Caki2 (cell line): ENCODE measurements at places on chromosomes 1 and 21. TPM values are rescaled to one million over a fixed set of nuclear protein-coding genes. Genes with fewer than 3 reads are reported as not detected.

The L1TD1 gene
- not detected in 2 replicates for total RNA-seq

The BSND gene
- not detected in 2 replicates for total RNA-seq

The PKLR gene
- not detected in 2 replicates for total RNA-seq

- DNase-seq, result no peak
Measured at GRCh38 chr1:230236301-230237008, 169.4 kb downstream of the GALNT2 start.

DNA sequence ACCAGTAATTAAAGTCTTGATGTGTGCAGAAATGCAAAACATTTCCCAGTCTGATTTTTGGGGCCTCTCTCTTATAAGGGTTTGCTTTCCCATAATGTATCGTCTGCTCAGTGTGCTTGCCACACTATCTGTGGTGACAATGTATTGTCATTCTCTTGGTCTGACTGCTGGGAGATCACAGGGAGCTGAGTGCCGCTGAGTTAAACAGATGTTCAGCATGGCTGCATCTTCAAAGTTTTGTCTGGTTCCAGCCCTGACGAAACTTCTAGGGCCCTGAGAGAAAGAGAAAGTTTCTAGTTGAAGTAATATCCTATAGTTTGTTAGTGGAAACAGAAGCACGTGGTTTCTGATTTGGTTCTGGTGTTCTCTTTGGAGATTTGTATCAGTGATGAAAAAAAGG lies 42.6 kb downstream of the DNM3 start:
- DNase-seq, result no peak

DNA sequence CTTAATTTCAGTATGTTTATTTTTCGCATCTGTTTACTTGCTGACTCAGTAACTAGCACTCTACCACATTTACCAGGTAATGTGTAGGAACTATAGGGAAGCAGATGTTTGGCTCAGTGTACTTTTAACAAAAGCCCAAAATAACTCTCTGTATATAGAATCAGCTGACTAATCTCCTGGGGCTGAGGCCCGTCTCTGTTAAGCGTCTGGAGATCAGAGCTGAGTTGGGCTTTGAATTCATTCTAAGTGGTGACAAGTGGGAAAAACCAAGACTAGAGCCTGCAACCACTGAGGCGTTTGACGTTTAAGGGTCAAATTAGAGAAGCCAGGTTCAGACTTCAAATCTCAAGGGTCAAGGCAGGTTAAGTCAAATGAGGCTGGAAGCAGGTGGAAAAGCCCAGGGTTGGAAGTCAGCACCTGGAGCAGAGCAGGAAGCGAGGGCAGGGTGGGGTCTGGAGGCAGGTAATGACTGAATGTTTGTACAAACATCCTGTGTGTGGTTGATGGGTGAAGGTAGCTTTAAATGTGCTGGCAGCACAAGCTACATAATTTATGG lies 56.8 kb upstream of the LYST start:
- no peak for DNase-seq

DNA sequence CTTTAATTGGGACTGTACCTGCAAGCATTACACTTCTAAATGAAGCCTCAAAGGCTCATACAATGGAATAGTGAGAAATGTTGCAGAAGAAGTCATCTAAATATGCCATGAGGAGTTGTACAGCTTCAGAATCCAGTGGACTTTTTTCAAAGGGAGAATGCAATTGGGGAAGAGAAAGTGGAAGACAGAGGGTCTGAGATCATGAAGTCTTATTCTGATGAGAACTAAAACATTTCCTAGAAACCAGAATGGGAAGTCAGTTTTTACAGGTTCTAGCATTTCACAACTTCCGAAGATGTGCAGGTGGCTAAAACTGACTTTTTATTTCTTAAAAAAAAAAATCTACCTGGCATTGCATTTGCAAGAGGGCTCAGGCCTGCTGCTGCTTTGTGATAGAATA lies 424.4 kb upstream of the RUNX1 start:
- no peak for DNase-seq

- DNase-seq, result no peak
Measured at GRCh38 chr1:246730839-246731238, 6.6 kb downstream of the SCCPDH start.

GRCh38 chr1:199811163-199811562 lies 216.3 kb upstream of the NR5A2 start:
- DNase-seq, result no peak

- DNase-seq, result no peak
Measured at GRCh38 chr21:44539991-44540666, at the start of gene KRTAP10-1. TSS of gene KRTAP10-1 (minus strand) at chr21:44540195. CDS start at chr21:44540150, 45 bp downstream.

- no peak for DNase-seq
Measured at GRCh38 chr1:104100115-104100514, 350.4 kb downstream of the AMY1C start.

- no peak for DNase-seq
Measured at GRCh38 chr1:101235696-101236515, 913 bp upstream of the S1PR1 start.

DNA sequence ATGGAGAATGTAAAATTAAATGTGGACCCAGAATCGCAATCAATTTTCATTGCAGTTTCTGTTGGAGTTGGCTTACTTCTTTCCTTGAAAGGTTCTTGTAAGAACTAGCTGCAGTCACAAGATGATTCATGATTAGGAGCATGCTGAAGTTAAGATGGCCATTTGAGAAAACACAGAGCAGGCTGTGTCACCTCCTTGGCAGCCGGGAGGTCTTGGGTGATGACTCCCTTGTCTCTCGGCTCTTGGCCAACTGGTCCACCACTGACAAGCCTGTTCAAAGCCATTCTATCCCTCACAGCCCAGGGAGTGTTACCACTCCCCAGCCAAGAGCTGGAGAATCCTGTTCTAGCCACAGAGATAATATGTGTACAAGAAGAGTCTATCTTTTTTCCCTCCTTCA lies 40.6 kb downstream of the OPTC start:
- peak; percentile 42 for DNase-seq
